Fibroblast of upper back skin (primary cell): ENCODE measurements at places on chromosomes 6 and 20.

- DNase-seq: no peak
Measured at GRCh38 chr6:163302747-163303146, 111.8 kb upstream of the QKI start.

- DNase-seq: no peak
Measured at GRCh38 chr6:144162977-144163376, 12.7 kb downstream of the STX11 start.

DNA sequence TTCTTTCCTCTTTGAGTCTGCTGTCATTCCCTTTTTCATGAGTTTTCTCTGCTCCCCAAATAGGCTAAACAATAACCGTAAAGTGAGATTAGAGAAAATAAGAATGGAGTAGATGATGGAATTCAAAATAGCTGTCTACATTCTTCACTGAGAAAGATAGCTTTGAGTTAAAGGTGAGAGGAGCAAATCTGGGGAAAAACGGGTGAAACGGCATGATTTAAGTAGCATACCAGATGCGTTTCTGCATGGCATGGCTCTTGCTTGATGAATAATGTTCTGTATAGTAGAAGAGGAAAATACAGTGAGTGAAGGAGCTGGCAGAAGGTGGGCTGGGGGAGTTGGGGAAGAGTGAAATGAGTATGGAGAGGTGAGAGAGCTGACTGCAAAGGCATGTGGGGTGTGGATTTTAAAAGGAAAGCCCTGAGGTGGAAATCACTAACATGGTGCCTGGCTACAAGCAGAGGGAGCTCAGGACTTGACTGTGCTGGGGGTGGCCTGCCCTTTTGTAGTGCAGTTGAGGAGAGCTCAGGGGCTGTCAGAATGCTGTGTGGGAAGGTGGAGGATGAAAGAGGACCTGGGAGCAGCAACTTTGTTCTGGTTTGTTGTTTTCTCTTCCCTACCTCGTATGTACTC lies 8.8 kb downstream of the BICRAL start:
- no peak for DNase-seq

- no peak for DNase-seq
Measured at GRCh38 chr20:37523911-37524700, 3.1 kb downstream of the NNAT start.

DNA sequence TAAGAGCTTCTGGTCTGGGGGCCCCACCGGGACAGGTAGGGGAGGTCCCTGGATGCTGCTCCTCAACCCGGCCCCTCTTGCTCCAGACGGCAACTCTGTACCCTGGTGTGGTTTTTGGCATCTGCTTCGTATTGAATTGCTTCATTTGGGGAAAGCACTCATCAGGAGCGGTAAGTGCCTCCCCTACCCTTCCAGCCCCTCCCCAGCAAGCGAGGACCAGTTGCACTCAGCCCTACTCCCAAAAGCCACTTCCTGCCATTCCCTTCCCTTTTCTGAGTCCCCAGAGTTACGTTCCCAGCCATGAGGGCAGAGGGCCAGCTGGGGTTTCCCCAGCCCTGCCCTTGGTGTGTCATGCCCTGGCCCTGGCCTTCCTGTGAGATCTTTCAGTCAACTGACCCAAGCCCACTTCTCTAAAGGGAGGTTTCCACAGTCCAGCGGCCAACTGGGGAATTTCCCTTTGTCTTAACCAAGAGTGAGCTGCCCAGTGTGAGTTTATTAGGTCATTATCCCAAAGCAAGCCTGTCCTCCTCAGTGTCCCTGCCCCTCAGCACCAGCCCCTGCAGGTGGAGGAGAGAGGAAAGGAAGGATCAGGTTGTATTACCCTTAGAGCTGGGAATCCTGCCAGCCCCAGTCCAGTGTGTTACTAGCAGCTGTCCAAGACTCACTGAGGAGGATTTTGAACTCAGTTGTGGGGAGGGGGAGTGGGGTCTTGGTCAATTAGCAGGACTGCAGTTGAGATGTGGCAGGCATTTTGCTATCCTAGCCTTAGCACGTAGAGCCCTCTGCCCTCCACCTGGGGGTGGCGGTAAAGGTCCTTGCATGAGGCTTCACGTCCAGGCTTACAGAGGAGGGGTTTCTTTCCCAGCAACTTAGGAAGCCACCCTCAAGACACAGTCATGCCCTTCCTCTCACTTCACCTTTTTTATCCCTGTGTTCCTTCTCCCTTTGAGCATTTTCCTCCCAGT lies 45.8 kb downstream of the TM9SF4 start:
- DNase-seq: peak; percentile 35

GRCh38 chr6:14117158-14118090 lies at the start of gene CD83:
CD83 (plus strand) TSS chr6:14117772; CDS start chr6:14117812, 40 bp downstream.
- DNase-seq: peak; percentile 21

- DNase-seq: no peak
Measured at GRCh38 chr6:116528133-116528532, 16.7 kb downstream of the CALHM5 start.

- DNase-seq: no peak
Measured at GRCh38 chr6:154887051-154887450, 108.1 kb upstream of the TIAM2 start.

- no peak for DNase-seq
Measured at GRCh38 chr6:80527552-80528052, 421.1 kb downstream of the BCKDHB start.

- DNase-seq: no peak
Measured at GRCh38 chr6:116011520-116011919, 49.2 kb downstream of the FRK start.

GRCh38 chr20:9200620-9201019 lies 131.7 kb downstream of the PLCB4 start:
- DNase-seq: peak; percentile 87

DNA sequence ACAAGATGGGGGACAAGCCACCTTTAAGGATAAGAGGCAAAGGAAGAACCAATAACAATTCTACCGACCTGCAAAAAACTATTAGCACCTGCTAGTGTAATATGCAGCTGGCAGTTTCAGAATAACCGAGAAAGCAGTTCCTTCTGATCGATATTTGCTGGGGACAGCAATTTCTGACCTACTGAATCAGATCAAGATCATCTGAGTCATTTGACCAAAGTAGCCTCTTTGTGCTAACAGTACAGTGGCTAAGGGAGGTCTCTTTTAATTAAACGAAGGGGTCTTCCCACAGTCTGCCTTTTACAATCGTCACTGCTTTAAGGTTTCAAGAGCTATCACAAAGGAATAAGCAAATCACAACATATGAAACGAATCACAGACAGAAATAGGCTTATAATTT lies 318.9 kb downstream of the BTBD9 start:
- no peak for DNase-seq

GRCh38 chr20:19453862-19454261 lies 241.4 kb downstream of the SLC24A3 start:
- DNase-seq: no peak

DNA sequence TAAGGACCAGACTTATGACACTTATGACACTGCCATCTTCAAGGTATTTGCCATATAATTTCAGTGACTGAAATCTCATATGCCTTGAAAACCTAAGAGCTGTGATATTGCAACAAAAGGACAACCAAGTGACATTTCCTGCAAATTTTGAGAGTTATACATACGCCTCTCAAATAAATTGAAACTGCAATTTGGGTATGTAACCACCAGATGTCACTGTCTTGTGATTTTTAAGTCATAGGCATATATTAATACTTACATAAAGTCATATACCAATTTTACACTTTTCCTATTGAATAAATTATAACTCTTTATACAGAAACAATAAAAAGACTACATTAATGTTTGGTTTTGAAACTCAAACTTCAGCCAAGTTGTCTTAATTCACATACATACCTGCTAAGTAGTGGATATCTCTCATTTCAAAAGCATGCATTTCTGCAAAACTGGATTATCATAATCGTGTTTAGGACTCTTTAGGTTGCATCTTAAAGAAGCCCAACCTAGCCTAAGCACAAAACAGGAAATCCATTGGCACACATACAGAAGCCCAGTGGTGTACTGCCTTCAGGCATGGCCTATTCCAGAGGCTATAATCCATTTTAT lies 180.2 kb downstream of the PACRG start:
- peak; percentile 42 for DNase-seq

DNA sequence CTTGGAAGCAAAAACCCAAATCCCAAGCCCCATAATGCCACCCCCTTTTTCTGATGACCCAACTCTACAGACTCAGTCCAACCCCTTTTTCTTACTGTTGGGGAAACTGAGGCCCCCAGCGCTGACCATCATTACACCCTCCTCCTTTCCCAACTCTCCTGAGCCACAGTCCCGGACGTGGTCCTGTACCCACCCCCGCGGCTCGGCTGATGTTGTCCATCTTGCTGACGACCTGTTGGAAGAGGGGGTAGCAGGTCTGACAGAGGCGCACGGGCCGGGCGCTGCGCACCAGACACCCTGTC lies 533 bp downstream of the OSTM1 start:
- peak; percentile 10 for DNase-seq

DNA sequence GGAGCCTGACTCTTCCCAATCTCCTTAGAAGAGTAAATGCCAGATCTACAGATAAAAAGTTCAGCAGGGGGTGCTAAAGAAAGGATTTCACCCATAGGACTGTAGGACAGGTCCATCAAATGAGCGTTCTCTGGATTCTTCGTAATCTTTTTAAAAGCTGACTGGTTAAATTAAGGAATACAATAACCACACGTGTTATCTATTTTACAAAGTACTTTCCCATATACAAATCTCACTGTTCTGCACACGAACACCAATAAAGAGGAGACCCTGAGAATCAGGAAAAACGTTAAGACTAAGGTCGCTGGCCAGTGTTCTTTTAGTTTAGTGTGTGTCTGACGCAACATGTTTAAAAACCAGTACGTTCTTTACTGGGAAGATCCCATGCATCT lies 542 bp downstream of the TUBE1 start:
- peak; percentile 65 for DNase-seq

- no peak for DNase-seq
Measured at GRCh38 chr6:150361876-150362275, 6.9 kb upstream of the IYD start.

DNA sequence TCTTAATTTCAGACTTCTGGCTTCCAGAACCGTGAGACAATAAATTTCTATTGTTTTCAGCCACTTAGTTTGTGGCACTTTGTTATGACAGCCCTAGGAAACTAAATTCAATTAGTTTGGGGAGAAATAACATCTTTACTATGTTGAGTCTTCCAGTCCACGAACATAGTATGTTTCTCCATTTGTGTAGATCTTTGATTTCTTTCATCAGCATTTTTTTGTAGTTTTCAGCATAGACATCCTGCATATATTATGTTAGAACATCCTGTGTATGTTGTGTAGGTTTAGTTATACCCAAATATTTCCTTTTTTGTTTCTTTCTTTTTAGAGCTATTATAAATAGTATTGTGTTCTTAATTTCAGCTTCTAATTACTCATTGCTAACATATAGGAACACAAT lies 18.0 kb upstream of the HMGA1 start:
- DNase-seq: no peak

GRCh38 chr6:41818271-41819054 lies 31.0 kb downstream of the TOMM6 start:
- no peak for DNase-seq

- no peak for DNase-seq
Measured at GRCh38 chr20:35595456-35595855, 20.2 kb upstream of the SPAG4 start.

DNA sequence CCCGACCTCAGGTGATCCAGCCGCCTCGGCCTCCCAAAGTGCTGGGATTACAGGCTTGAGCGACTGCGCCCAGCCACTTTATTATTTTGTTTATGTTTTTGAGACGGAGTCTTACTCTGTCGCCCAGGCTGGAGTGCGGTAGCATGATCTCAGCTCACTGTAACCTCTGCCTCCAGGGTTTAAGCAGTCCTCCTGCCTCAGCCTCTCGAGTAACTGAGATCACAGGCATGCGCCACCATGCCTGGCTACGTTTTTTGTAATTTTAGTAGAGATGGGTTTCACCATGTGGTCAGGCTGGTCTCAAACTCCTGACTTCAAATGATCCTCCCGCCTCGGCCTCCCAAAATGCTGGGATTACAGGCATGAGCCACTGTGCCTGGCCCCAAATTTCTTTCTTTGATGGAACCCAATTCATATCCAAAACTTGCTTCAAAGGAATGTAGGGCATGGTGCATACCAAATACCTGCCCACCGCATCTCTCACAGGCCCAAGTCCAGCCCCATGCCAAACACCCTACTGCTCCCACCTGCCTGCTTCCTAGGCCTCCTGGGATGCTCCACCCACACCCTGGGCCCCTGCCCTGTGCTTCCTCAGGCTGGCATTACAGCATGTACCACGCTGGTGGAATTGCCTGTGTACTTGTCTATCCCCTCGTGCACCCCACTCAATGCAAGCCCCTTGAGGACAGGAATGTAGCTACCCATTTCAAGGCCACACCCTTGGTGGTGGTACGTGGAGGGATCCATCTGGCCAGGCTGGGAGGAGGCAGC lies 4.9 kb upstream of the HMGA1 start:
- no peak for DNase-seq

DNA sequence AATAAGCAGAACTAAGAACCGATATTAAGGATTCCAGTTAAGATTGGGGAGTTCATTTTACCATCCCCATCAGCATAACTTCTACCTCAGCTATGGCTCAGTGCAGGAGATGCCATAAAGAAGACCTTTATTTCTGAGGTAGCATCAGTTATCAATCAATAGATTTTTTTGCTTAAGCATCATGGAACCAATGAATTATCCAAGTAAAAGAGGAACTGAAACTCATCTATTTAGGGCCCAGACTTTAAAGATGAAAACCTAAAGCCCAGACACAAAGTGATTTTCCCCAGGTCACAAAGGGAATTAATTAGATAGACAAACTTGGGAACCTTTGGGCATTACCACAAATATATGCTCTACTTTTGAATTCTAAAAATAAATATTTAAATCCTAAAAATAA lies 59.2 kb upstream of the TINAG start:
- no peak for DNase-seq

DNA sequence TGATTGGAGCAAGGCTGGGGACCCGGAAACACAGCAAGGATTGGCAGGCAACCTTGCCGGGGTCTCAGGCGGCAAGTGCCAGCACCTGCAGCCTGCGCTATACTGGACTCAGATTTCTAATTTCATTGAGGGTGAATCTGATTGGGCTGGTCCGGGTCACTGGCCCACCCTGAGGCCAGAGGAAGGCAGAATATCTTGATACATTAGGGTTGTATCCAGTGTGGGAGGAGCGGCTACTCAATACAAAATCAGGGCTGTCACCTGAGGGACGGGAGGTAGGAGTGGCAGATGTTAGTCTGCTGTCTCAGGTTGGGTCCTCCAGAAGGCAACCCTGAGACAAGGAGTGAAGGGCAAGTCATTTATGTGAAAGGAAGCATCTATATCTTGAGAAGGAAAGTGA lies 40.7 kb downstream of the BFSP1 start:
- no peak for DNase-seq

- DNase-seq: no peak
Measured at GRCh38 chr20:16390991-16391390, 182.3 kb downstream of the KIF16B start.

DNA sequence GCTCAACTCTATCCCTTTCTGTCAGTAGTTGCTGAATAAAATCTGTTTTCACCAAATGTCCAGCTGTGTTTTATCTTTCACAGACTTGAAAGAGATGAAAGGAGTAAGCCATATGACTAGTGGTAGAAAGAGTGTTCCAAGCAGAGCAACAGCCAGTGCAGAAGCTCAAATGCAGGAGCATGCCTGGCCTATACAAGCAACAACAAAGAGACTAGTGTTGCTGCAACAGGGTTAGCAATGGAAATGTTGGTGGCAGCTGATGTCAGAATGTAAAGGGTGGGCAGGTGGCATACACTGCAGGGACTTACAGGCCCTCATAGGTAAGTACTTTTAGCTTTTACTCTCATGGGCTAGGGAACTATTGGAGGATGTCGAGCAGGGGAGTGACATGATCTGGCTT lies 5.2 kb upstream of the HINT3 start:
- no peak for DNase-seq
